LHCN-M2 (cell line): ENCODE measurements at places on chromosomes 6 and 20. TPM values are rescaled to one million over a fixed set of nuclear protein-coding genes. Genes with fewer than 3 reads are reported as not detected.

The AURKA gene
- total RNA-seq, result 117 and 130 TPM in 2 replicates

The BPIFB2 gene
- not detected in 2 replicates for total RNA-seq

The PRSS16 gene
- not detected in 2 replicates for total RNA-seq

The SLC22A16 gene
- not detected in 2 replicates for total RNA-seq

The ANKRD66 gene
- total RNA-seq, result not detected in 2 replicates

The KCNK15 gene
- total RNA-seq, result not detected in 2 replicates

The NHLRC1 gene
- 1.5 and 3.3 TPM in 2 replicates for total RNA-seq

The ADGRF5 gene
- not detected in 2 replicates for total RNA-seq

The KLHDC3 gene
- total RNA-seq, result 47.1 and 50.4 TPM in 2 replicates

The ANKRD6 gene
- total RNA-seq, result 0.17 TPM in 1 of 2 replicates, not detected in the other

The NKAPL gene
- not detected in 2 replicates for total RNA-seq

The SULF2 gene
- 2.4 and 3.2 TPM in 2 replicates for total RNA-seq

The KCNK16 gene
- not detected in 2 replicates for total RNA-seq
